ENCODE measurements at places on chromosomes 1 and 21.

DNA sequence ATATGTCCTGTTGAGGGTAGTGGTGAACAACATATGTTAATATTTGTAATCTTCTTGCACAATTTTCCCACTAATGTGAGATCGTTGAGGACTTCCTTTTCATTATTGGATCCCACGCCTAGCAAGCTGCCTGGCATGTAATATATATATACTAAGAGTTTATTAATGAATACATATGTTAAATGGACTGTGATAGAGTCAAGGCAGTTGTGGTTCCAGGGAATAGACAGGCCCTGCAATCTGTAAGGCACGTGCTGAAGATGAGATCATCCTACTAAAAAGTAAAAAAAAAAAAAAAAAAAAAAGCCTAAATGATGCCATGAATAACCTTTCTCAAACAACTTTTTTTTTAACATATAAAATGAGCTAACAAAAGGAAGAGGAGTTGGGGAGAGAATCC is 28.9 kb downstream of the PLPPR5 start:
- DNase-seq = no peak

- no peak for DNase-seq
Measured at GRCh38 chr1:153354515-153355193, 3.0 kb upstream of the S100A9 start.

DNA sequence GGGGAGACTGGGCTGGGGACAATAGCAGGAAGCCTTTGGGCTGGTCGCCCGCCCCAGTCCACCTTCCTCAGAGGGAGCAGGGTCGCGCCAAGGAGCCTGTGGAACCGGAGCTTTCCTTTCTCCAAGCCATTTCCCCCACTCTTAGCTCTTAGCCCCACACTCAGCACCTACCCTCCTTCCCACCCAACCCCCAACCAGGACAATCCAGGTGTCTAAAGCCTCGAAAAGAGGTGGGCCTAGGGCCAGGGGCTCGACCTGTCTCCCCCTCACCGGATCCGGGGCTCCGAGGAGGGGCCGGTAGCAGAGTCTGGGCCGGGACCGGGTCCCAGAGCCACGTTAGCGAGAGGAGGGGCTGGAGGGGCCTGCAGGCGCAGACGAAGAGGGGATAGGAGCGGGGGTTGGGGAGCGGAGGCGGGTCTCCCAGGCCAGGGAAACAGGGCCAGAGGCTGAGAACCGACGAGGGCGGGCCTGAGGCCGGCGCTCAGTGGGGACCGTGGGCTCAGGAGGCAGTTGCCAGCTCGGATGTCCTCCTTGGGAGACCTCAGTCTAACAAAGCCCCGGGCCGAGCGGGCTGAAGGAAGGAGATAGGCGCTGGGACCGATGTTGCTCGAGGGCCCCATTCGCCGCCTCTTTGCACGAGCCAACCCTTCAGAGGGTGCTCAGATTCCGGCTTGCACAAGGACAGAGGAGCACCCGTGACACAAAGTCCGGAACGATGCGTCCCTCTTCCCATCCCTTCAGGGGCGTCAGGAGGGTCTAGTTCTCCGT is 943 bp downstream of the SEMA6C start:
- DNase-seq = no peak

DNA sequence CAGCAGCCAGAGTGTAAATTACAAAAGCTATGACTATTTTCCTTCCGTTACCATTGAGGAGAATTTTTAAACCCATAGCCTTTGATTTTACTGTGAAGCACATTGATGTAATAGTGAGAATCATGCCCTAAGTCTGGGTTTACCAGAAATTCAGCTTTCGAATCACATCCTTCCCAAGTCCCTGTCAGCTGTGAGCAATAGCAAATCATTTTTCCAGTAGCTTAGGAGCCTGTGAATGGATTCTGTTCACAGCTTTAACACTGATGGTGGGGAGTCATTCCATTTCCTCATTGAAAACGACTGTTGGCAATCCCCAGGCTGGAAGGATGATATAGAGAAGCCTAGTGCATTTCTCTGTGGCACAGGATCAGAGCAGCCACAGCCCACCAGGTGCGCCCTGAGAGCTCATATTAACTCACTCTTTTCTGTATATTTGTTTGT is 82.2 kb upstream of the C1orf105 start:
- no peak for DNase-seq

DNA sequence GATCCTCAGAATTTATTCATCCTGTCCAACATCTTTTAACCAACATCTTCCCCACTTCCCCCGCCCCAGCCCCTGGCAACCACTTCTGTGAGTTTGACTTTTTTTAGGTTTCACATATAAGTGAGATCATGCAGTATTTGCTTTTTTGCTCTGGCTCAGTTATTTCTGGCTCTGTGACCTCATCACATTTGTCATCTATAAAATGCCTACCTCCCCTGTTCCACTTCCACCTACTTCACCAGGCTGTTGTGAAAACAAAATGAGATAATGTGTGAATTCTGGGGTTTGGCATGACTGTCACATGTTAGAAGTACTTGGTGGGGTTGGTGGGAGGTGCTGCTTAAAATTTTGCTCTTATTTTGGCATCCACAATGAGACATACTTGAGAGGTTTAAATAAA is 18.4 kb downstream of the HHAT start:
- DNase-seq = no peak

GRCh38 chr1:167905182-167905581 is 8.8 kb downstream of the ADCY10 start:
- no peak for DNase-seq

DNA sequence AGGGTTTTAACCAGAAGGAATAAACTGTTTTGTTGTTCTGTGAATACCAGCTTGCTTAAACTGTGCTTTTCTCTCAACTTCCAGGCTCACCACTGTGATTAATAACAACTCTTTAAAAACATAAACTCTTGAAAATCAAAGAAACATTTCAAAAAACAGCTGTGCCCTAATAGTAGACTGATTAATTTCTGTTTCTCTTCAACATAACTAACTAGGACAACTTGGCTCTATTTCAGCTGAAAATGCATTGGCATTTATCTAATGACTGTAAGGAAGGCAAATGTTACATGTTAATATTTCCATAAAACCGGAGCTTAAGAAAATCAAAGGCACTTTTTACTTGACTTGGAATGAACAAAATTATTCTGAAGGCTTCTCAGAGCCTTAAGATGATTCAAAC is 656.1 kb upstream of the NEGR1 start:
- DNase-seq = no peak

DNA sequence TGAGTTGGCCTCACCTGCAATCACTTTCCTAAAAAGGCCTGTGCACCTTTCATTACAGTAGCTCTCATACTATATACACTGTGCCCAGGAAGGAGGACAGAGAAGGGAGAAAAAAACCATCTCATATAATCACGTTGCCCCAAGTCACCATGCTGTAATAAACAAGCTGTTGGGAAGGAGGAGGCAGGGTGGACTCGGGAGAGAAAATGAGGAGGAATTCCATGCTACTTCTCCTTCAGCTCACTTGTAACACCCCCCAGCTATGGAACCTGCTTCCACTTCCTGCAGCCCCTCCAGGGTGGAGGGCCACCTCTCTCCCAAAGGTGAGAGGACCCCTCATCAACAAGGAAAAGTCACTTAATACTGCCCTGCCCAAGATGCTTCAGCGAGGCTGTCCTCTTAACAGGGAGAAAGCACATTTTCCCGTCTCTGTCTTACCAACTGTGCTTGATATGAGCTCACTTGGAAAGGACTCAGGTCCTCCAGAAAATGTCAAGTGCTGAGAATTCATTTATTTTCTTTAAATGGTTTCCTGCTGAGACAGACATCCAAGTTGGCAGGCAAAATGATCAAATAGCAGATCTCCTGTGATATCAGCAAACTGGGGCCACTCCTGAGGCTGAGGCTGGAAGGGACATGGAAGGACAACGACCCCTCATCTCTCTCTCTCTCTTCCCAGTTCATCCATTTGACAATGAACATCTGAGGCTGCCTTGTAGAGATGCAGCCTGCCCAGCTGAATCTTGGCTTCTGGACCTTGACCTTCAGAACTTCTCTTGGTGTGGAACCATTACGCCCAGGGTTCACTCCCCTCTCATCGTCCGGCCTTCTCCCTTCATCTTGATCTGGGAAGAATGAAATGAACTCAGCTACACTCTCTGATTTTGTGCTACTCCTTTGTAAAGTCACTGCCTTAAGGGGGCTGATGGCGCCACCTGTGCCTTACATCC is 54.0 kb downstream of the CAPN9 start:
- DNase-seq = no peak

GRCh38 chr1:211621447-211622198 is 42.7 kb upstream of the SLC30A1 start:
- DNase-seq = no peak

DNA sequence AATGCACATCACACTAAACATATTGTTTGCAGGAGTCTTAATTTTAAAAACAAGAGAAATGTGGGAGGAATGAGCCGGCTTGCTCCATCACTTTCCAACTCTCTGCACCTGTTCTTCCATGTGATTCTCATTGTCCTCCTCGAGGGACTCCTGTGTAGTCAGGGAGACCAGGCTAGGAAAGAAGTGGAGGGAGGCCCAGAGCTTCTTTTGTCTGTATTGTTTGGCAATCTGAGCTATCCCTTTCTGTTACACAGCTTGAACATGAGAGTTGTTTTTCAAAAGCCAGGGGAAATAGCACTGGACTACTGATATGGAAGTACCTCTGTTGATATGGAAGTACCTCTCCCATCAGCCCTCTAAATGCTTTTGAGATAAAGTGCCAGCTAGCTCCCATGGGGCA is 18.8 kb upstream of the LRRC8D start:
- no peak for DNase-seq

GRCh38 chr1:192766876-192767275 is 42.0 kb upstream of the RGS2 start:
- DNase-seq = no peak

- no peak for DNase-seq
Measured at GRCh38 chr1:64295561-64295960, 92.1 kb downstream of the UBE2U start.

GRCh38 chr1:53276153-53276901 is 38.0 kb upstream of the MAGOH start:
- DNase-seq = no peak

GRCh38 chr1:6603915-6604558 is 1.4 kb upstream of the KLHL21 start:
- no peak for DNase-seq

Data from HS-5 (cell line).